Stimulated activated CD8-positive, alpha-beta memory T cell treated with anti-CD3 and anti-CD28 coated beads, Interleukin-2, amount 100 ng/mL, for 1 hour (primary cell): ENCODE measurements at places on chromosomes 3 and 15.

DNA sequence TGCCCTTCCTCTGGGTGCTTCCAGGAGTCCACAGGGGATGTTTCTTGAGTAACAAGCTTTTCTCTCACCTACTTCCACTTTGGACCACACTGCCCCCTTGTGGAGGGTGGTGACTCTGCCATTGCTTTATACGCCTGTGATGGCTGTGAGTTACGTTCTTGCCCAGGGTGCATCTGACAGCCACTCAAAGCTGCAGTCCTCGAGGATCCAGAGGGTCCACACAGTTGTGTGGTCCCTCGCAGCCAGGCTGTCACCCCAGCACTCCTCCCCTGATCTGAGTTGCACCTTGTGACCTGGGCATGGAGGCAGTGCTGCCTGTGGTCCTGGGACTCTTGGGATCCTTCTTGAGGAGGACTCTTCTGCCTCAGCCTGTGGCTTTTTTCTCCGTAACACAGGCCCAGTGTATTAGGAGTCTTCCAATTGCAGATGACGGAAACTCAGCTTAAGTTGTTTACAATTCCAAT is 23.4 kb downstream of the FOXL2 start:
- peak; percentile 59 for DNase-seq

GRCh38 chr3:9659849-9660248 is 10.5 kb downstream of the MTMR14 start:
- DNase-seq: no peak

- no peak for DNase-seq
Observed at GRCh38 chr3:37041546-37042195, 48.4 kb downstream of the MLH1 start.

- no peak for DNase-seq
Observed at GRCh38 chr3:31962801-31963205, 18.3 kb downstream of the OSBPL10 start.

DNA sequence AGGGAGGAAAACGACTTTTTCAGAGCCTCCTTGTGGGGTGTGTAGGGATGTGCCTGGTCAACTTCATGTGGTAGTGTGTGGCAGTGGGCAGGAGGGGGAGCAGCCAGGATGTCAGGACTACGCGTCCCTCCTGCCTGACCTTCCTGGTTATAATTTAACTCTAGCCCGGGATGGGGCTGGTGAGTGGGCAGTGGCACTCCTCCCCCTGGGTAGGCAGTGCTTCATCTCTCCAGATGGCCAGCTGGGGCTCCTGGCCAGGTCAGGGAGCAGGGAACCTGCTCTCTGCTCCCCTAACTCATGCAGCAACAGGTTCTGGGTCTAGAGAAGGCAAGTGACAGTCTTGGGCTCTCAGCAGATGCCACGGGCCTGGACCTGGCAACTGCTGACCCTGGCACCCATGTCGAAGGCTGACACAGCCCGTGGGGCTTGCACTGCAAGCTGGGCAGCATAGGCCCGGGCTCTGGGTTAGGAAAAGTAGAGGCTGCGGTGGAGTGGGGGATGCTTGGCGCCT is 2.6 kb downstream of the ITIH4 start:
- DNase-seq: no peak
